Stromal cell of bone marrow (primary cell): ENCODE measurements at places on chromosomes 2 and 18.

DNA sequence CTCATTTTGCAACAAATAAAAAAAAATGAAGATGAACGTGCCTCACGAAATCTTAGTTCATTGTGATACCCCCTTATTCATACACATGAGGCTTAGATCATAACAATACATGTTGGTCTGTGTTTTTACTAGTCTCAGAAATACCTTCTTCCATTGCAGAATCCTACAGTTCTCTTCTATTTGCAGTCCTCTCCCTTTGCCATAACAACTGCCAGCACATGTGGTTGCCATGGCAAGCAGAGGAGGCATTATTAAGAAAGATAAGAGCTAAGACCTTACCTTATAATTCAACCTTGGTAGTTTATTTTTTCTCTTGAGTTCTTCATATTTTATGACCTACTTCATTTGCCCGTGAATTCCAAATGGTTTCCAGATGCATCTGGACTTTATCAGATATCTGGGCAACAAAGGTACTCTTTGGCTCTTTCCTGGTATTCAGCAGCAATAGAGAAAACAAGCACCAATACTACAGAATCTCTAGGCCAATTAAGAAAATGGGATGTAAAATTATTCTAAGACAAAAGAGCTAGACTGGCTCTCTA, 524.0 kb downstream of the CMPK2 start:
- DNase-seq: no peak

GRCh38 chr18:75227535-75228296, 17.1 kb downstream of the TSHZ1 start:
- DNase-seq: no peak

- peak; percentile 41 for DNase-seq
Measured at GRCh38 chr2:160584972-160585494, 91.4 kb upstream of the RBMS1 start.

DNA sequence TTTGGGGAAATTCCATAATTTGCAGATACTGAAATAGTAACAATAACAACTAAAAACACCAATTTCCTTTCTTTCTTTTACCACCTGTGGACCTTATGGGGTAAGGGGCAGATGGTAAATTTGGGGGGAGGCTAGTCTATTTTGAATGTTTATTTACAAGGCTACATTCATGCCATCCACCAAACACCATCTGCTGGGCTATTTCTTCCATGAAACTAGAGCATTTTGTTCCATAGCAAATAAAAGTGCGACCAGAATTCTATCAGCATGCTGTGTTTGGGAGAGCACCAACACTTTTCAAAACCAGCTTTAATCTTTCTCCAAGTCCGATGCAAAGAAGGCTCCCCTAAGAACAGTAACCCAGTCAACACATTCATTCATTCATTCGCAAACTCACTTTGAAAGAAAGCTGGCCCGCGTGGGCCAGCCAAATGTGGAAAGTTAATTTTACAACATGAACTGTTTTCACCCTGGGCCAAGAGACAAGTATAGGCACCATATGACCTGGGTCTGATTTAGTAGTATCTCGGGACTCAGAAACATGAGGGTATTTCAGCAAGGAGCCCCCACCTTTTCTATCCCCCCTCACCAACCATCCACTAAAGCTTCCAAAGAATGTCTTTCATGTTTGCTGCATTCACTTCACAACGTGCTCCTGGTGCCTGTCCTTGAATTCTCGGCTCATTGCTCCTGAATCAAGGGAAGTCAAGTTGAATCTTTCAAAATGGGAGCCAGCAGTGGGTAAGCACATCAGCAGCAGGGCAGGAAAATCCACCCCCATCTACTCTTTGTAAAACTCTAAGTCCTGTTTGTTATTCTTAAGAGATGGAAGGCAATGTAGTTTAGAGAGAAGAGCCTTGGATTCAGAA, 210.6 kb downstream of the C1D start:
- DNase-seq: no peak

GRCh38 chr2:99682275-99683060, 192.7 kb upstream of the REV1 start:
- no peak for DNase-seq

GRCh38 chr2:113977660-113978523, 88.0 kb downstream of the ACTR3 start:
- no peak for DNase-seq

DNA sequence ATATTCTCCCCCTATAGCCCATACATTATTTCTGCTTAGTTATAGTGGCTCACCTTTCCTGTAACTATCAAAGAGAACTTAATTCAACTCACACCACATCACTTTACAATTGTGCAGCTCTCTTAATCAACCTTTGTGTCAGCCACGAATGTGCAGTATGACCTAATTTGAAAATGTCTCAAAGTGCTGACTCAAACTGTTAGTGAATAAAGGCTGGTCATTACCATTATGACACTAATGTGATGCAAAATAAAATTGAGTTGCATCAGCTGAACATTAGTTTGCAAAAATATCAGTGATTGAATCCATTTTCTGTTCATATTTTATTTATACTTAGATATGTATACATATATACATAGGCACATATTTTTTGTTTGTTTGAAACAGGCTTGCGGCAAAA, 251.8 kb downstream of the MEIS1 start:
- peak; percentile 5 for DNase-seq

GRCh38 chr2:144500563-144500962, 19.4 kb downstream of the ZEB2 start:
- no peak for DNase-seq

DNA sequence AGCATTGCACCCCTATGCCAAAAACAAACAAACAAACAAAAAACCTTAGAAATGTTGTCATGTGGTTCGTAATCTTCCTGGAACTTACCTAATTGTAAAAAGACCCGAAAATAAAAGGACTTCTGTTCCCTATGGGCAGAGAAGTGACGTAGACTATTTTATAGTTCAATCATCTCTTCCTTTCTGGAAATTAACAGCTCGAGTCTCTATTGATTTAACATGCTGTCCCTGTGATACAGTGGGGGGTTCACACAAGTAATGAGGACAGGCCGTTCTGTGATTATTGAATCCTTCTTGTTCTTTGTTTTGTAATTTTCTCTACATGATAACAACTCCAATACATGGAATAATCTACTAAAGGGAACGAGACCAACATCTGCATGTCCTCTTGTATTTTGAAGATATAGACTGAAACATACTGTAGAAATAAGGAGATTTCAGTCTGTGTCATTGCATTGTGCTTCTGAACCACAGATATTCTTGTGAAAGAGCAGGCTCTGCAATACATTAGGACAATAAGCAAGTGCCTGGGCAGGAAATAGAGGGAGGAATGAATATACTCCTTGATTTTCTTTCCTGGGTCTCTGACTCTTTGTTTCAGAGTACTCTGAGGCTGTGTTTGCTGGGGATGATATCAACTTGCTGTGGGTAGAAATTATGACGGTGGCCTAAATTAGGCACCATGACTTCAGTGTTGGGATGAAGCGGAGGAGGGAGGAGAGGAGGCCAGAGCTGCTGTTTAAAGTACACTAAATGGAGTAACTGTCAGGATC, 65.7 kb upstream of the PPM1B start:
- no peak for DNase-seq

DNA sequence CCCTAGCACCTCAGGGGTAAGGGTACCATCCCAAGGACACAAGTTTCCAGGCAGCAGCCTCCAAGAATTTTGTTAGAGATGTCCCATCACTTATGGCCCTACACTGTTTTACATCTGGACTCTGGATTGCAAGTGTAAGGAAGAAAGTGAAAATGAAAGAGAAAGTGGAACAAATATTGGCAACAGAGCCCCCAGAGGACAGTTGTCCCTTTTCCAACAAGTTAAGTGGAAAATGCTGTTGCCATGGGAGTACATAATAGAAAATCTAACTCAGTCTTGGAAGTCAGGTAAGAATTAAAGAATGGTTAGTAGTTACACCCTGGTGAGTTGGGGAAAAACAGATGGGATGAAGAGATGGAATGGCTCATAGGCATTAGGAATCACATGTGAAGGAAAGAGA, 50.6 kb downstream of the TTC21B start:
- DNase-seq: peak; percentile 13

- no peak for DNase-seq
Measured at GRCh38 chr2:16318051-16318450, 347.6 kb downstream of the CYRIA start.

DNA sequence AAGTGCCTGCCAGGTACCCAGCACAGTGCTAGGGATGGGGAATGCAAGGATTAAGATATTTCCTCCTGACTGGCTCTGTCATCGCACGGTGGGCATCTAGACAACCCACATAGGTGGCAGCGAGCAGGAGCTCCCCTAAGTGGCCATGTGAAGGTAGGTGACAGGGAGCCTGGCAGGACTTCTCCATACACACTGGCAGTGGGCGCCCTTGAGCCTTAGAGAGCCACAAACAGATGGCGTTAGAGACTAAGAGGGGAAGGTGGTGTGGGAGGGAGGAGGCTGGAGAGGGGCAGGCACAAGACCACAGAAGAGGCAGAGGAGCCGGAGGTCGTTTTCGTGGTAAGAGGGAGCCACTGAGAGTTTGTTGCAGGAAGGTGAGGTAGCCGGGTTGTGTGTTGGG, 15.2 kb downstream of the PRELID3A start:
- DNase-seq: no peak

DNA sequence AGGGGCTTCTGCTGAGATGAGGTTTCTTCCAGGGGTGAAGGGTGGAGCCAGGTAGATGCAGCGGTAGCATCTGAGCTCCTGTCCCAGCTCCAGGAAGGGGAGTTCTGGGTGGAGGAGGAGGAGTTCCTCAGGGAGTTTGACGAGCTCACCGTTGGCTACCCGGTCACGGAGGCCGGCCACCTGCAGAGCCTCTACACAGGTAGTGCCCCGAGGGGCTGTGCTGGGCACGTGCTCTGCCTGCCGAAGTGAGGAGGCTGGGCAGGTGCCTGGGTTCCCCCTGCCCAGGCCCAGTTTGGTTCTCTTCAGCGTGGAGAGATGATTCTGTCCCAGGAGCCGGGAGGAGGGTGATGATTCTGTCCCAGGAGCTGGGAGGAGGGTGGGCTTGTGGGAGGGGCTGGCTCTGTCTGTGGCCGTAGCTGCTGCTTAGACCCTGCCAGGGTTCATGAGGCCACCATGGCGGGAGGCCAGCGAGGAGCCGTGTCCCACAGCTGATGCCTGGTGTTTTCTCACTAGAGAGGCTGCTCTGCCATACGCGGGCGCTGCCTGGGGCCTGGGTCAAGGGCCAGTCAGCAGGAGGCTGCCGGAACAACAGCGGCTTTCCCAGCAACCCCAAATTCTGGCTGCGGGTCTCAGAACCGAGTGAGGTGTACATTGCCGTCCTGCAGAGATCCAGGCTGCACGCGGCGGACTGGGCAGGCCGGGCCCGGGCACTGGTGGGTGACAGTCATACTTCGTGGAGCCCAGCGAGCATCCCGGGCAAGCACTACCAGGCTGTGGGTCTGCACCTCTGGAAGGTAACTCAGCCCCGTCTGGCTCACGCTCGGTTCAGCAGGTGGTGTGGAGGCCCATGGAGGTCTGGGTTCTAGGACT, 8.2 kb downstream of the CAPN10 start:
- DNase-seq: no peak

- DNase-seq: no peak
Measured at GRCh38 chr2:202704248-202704647, 69.5 kb downstream of the FAM117B start.

DNA sequence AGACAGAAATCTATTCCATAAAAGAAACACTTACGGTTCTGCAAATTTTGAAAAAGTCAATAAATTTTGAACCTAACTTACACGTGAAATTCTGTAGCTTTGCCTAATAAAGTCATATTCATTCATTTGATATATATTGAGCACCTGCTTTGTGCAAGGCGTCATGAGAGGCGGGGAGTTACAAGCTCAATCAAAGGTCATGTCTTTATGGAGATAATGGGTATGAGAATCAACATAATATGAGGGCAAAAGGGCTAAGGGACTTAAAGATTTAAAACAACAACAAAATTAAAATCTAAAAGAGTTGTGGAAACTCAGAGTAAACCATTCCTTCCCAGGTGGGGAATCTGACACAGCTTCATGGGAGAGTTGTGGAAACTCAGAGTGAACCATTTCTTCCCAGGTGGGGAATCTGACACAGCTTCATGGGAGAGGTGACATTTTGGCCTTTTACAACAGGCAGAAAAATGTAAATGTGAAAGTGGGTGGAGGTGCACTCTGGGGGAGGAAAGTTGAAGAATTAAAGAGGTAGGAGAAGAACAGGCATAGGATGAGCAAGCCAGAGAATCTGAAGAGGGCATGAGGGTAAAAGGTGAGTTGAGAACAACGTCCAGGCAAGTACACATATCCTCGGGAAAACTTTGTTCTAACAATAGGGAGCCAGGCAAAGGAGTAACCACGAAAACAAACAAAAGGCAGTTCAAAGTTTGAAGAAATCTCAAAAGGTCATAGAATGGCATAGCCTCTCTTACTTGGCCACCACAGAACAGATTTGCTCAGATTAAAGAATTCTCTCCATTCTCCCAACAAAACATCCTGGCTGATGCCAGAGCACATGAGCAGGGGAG, 49.5 kb upstream of the CD226 start:
- no peak for DNase-seq

- DNase-seq: no peak
Measured at GRCh38 chr2:16640867-16641266, 24.8 kb downstream of the CYRIA start.

DNA sequence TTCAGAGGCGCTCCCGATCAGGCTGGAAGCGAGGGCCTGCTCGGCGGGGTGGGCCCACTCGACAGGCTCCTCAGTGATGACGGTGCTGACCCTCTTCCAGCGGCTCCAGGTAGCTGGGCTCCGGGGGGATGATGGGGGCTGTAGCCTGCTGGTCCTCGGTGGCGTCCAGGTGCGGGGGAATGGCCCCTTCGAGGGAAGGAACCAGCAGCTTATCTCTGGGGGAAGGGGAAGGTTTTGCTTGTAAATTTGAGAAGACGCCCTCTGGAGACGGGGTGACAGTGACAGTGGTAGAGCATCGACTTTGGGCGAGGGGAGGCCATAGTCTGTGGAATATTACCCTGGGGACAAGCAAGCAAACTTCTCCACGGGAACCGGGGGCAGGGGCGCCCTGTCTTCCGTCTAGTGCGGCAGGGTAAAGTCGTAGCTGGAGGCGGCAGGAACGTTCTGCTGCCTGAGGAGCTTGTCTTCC, 891.9 kb upstream of the LRRTM1 start:
- DNase-seq: no peak

GRCh38 chr18:78868330-78869316, 111.0 kb upstream of the SALL3 start:
- no peak for DNase-seq

DNA sequence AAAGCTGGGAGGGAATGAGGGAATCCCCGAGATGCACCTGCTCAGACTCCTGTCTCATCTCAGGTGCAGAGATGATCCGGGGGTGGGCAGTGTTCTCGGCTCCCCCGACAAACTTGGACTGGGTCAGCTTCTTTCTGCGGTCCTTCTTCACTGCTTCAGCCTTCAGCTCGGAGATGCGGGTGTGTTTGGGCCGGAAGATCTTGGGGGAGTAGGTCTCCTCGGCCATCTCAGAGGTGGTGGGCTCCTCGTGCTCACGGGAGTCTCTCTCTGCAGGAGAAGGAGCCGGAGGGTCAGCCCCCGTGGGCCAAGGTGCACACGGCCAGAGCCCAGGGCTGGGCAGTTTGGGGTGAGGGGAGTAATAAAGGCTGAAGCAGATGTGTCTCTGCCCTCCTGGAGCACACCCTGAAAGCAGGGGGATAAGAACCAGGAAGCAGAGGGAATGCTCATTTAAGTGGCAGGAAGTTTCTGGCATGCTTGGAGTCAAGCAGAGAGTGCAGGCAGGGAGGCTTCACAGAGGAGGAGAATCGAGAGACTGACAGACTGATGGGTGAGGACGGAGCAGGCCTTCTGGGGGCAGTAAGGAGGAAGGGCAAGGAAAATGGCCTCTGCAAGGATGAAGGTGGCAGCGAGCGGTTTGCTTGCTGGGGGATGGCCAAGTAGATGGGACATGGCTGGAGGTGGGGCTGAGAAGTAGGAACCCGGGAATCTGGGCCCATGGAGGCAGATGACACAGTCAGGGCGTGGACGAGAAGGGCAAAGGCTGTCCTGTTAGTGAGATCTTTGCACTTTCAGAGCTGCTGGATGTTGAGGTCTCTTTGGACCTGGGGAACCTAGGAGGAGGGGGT, 16.3 kb downstream of the IGFBP5 start:
- no peak for DNase-seq
